ENCODE measurements at places on chromosomes 16 and 17.
A peak's percentile ranks its signal among the peaks of the same experiment; 100 is the strongest.

GRCh38 chr17:64138441-64138840 is 8.5 kb upstream of the ERN1 start:
- no peak for DNase-seq

- DNase-seq = no peak
These were observed 352.6 kb downstream of the WWOX start for GRCh38 chr16:78452025-78452555.

GRCh38 chr17:81102352-81102751 is 63.0 kb upstream of the PVALEF start:
- no peak for DNase-seq

DNA sequence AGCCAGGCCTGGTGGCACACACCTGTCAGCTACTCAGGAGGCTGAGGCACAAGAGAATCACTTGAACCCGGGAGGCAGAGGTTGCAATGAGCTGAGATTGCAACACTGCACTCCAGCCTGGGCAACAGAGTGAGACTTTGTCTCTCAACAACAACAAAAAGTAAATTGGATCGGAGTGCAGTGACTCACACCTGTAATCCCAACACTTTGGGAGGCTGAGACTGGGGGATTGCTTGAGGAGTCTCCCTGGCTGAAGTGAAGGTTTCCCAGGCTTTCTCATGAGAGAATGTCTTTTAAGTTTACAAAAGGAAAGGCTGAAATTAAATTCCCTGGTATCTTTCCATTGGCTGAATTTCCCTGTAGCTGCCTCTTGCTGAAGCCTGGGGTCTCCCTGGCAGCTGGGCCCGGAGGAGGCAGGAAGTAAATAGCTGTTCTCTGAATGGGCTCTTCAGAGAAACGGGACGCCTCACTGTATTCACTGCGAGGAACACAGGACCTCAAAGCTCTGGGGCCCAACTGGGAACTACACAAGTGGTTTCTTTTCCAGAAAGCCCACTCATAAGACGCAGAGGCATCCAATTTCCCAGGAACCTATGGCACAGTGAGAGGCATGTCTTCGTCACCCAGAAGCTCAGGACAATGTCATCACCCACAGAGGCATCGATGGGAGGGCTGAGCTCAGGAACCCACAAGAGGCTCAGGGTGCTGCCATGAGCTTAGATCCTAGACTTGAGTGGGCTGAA is 77.4 kb upstream of the SMURF2 start:
- no peak for DNase-seq

DNA sequence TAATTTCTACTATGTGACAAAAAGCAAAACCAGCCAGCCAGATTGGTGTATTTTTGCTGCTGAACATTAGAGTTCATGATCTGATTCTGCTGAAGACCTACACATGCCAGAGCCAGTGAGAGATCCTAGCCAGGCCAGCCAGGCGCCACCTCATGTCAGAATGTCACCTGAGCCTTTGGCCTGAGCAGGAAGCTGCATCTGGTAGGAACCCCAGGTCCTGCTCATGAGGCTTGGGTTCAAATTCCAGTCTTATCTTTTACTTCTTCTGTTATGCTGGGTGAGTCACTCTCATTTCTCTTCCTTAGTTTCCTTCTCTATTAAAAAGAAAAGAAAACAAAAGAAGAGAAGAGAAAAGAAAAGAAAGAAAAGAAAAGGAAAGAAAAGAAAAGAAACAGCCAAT is 585.1 kb upstream of the CDH5 start:
- DNase-seq = no peak

- DNase-seq = no peak
These were observed 27.5 kb downstream of the TOM1L2 start for GRCh38 chr17:17944743-17945142.

GRCh38 chr16:89261691-89262563 is 44.4 kb downstream of the ZNF778 start:
- DNase-seq = no peak

DNA sequence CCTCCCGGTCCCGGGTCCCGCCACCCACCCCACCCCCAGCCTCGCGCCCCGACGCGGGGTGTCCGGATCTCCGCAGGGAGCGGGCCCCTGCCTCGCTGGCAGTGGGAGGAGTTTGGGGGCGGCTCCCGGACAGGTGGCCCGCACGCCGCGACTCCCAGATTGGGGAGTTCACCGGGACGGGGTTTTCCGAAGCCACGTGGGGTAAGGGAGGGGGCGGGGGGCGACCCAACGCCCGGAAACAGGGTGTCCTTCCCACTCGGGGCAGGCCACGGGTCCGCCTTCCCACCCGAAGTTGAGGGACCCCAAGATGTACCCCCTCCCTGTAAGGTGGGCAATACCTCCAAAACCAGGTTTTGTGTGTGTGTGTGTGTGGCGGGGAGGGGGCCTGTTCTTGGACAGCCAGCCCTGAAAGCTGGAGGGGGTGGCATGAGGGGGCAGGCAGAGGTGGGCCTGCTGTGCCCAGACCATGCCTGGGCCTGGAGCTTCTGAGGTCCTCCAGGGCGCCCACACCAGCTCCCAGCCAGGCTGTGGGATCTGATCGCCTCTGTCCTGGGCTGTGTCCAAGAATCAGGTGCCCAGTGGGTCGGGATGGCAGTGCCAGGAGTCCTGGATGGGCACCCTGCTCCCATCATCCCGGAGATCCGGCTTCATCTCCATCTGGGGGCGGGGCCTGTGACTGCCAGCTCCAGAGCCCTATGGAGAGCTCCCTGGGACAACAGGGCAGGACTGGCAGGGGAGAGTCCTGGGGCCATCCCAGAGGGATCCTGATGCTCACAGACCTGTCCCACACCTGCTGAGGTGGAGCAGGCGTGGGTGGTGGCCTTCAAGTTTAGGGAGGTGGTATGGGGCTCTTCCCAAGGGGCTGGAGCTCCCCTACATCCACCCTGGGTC is 767 bp downstream of the SYNGR2 start:
- DNase-seq = peak; percentile 36

GRCh38 chr16:31008149-31008548 is 2.3 kb downstream of the STX1B start:
- DNase-seq = no peak

DNA sequence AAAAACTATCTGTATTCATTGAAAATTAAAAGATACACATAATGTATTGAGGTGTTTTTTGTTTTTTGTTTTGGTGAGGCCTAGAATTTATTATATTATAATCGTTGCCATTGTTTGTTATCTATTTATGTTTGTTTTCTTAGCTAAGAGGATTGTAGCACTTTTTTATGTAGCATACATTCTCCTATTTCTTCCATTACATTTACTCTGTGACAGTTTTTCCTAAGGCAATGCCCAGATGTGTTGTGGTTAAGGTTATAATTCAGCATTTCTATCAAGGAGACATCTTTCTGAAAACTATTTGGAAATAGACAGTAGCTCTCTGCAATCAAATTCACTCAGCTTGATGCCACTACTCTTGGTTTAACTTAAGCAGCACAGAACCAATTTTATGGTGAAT is 161.6 kb downstream of the PPM1E start:
- no peak for DNase-seq

DNA sequence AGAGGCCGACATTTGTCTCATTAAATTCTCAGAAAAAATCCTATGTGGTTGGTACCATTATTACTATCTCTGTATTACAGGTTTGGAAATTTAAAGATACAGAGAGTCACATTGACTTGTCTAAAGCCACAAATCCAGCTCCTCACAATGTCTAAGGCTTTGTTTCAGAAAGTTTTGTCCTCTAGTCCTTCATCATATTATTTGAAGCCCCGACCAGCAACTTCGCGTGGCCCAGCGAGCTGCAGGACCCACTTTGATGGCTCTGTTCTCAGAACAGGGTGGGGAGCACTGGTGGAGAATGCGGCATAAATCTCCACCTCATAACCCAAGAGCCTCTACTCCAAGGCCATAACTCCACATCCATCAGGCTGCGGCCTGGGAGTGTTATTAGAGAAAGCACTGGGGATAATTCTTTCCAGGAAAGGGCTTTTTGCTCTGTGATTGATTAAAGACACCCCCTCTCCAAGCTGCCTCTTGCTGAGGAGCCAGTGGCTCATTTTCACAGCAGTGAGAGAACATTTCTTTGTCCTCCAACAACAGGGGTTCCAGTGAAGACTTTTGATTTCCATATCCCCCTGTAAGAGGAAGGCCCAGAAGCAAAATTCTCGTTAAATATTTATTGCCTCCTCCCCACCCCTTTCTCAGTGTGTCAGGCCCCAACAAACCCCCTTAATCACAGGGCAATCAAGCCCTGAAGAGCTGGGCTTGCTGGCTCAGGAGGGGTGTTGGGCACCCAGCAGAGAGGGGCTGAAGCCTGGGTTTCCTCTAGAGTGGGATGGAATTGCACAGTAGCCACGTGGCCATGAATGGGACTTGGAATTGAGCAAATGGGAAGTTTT is 113.7 kb upstream of the CDH11 start:
- no peak for DNase-seq

GRCh38 chr16:65075877-65076276 is 46.0 kb downstream of the CDH11 start:
- DNase-seq = no peak

- no peak for DNase-seq
These were observed 3.9 kb downstream of the VPS35L start for GRCh38 chr16:19559242-19559910.

Measured in activated CD4-positive, alpha-beta T cell treated with anti-CD3 and anti-CD28 coated beads, Interleukin-2, amount 50 U/mL, for 24 hours (primary cell).